ENCODE measurements at places on chromosomes 4 and X. TPM values are rescaled to one million over a fixed set of nuclear protein-coding genes. Genes with fewer than 3 reads are reported as not detected.

Gene SHOX
- total RNA-seq, result not detected

Gene APLN
- 0.54 TPM for total RNA-seq

Gene TMPRSS11A
- total RNA-seq, result under 0.01 TPM

Gene GC
- total RNA-seq, result not detected

Gene PRRG3
- total RNA-seq, result 0.49 TPM

Gene RAB40AL
- not detected for total RNA-seq

Gene ANOS1
- total RNA-seq, result 7.5 TPM

Gene XKRX
- 0.36 TPM for total RNA-seq

Gene F8A3
- 0.72 TPM for total RNA-seq

Gene USP51
- 2.2 TPM for total RNA-seq

Gene MAB21L2
- total RNA-seq, result not detected

Gene SASH3
- total RNA-seq, result not detected

Gene WNK3
- total RNA-seq, result 10.5 TPM

Gene TDO2
- total RNA-seq, result 1.8 TPM

Gene KIF4A
- total RNA-seq, result 2.7 TPM

Gene FAT1
- total RNA-seq, result 114 TPM

Gene SYTL5
- 0.08 TPM for total RNA-seq

Gene HHIP
- total RNA-seq, result 16.0 TPM

Gene AKAP4
- under 0.01 TPM for total RNA-seq

Gene ASB12
- not detected for total RNA-seq

Gene BEX1
- 0.36 TPM for total RNA-seq

Gene RHOXF2B
- not detected for total RNA-seq

Gene MSANTD1
- total RNA-seq, result 0.63 TPM

Gene CFAP47
- total RNA-seq, result not detected

Gene SSX3
- total RNA-seq, result not detected

Gene RPS6KA6
- total RNA-seq, result 4.2 TPM

Gene NSG1
- total RNA-seq, result 2.7 TPM

Gene ARHGAP6
- 20.9 TPM for total RNA-seq

Gene SMIM14
- total RNA-seq, result 122 TPM

Gene TBC1D14
- total RNA-seq, result 65.1 TPM

Gene ETDB
- total RNA-seq, result not detected

Gene ADH1B
- total RNA-seq, result 535 TPM

Gene RNF150
- total RNA-seq, result 0.99 TPM

Gene DBET
- total RNA-seq, result not detected

Gene SLC6A14
- total RNA-seq, result not detected

Gene STS
- total RNA-seq, result 4.0 TPM

Gene ZNF157
- total RNA-seq, result not detected

Gene CHRDL1
- total RNA-seq, result 1.2 TPM

Gene SRP72
- 202 TPM for total RNA-seq

Gene PROM1
- total RNA-seq, result under 0.01 TPM

Gene NEK1
- total RNA-seq, result 19.9 TPM

Gene KCND1
- total RNA-seq, result 0.81 TPM

Gene TMEM31
- total RNA-seq, result not detected

Gene EXOC1L
- not detected for total RNA-seq

Gene HPGD
- total RNA-seq, result 2.7 TPM

Gene CXCL13
- not detected for total RNA-seq

Gene CLDN22
- total RNA-seq, result under 0.01 TPM

Gene HADH
- total RNA-seq, result 14.1 TPM

Gene TMEM154
- total RNA-seq, result 5.5 TPM

Gene PPEF1
- not detected for total RNA-seq

Gene PDGFRA
- 707 TPM for total RNA-seq

Gene TCEAL1
- 113 TPM for total RNA-seq

Gene PASD1
- total RNA-seq, result not detected

Gene RIPPLY1
- not detected for total RNA-seq

Gene NKX3-2
- total RNA-seq, result 1.9 TPM

Gene ACE2
- not detected for total RNA-seq

Gene XPNPEP2
- 3.6 TPM for total RNA-seq

Gene TAF7L
- total RNA-seq, result 0.98 TPM

Measured in fibroblast of the aortic adventitia (primary cell).